ENCODE measurements at places on chromosomes 11 and 22. TPM values are rescaled to one million over a fixed set of nuclear protein-coding genes. Genes with fewer than 3 reads are reported as not detected.

Gene KREMEN1
- total RNA-seq, result 0.09 TPM

Gene TBX10
- total RNA-seq, result not detected

- H3K4me1 ChIP-seq, result peaks cover 19% of the 10 kb centered on the region
- no peaks in the 10 kb centered on the region for H3K36me3 ChIP-seq
- H3K27me3 ChIP-seq, result no peaks in the 10 kb centered on the region
- H3K27ac ChIP-seq, result no peak overlapping the region
Measured at GRCh38 chr11:108494182-108494581, 4.0 kb downstream of the POGLUT3 start.

DNA sequence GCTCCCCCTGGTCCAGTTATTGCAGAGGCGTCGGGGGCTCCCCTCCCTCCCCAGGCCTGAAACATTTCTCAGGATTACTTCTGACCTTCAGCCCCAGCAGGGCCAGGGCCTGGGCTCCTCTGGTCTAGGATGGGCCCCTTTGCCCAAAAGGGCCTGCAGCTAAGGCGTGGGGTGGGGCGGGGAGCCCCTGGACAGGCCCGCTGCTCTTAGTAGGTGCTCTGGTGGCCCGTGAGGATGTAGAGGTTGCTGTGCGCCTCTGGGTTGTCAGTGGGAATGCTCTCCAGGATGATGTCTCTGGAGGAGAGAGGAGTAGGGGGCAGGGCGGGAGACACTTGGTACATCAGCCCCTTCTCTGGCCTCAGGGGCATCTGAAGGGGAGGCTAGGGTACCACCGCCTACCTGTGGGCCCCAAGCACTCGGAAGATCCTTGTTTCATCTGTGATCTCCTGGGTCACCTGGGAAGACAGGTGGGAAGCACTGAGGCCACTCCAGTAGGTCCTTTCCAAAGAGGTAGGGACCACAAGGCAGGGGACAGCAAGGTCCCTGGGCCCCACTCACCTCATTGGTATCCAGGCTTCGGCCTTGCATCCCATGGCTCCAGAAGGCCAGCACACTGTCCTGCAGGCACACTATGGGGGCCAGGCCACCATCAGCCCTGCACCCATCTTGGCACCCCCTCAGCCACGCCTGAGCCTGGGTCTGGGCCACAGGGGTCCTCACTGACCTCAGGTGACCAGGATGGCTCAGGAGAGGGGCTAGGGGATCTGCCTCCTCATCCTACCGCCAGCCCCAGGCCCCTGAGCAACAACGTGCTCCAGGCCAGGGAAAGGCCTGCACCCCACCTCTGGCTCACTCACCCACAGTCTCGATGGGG lies 11.2 kb upstream of the SF1 start:
- H3K4me3 ChIP-seq, result no peak overlapping the region
- no peaks in the 10 kb centered on the region for H3K36me3 ChIP-seq
- H3K27ac ChIP-seq, result no peak overlapping the region
- no peak for DNase-seq

DNA sequence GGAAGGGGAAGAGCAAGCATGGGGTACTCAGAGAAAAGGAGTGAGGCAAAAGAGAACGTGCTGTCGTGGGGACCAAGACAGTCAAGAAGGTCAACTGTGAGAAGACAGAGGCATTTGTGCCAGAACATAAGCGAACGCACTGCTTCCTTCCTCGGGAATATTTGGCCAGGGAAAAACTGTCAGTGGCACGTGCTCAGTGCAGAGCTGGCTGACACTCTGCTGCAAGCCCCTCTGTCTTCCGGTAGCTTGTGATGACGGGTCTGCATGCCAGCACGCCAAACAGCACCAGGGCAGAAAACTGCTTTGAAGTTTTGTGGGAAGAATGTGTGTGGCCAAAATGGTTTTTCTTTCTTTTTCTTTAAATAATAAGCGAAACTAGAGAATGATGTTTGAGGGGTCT lies 60.6 kb downstream of the SMCO4 start:
- DNase-seq, result no peak
- no peaks in the 10 kb centered on the region for H3K36me3 ChIP-seq
- no peaks in the 10 kb centered on the region for H3K27me3 ChIP-seq
- H3K4me3 ChIP-seq, result no peak overlapping the region

Measured in activated T-cell treated with anti-CD3 and anti-CD28 coated beads, Interleukin-2, amount 50 U/mL, for 72 hours (primary cell).